ENCODE measurements at places on chromosomes 7 and 10.

- DNase-seq: no peak
Measured at GRCh38 chr7:125255810-125256209, 326.2 kb upstream of the POT1 start.

DNA sequence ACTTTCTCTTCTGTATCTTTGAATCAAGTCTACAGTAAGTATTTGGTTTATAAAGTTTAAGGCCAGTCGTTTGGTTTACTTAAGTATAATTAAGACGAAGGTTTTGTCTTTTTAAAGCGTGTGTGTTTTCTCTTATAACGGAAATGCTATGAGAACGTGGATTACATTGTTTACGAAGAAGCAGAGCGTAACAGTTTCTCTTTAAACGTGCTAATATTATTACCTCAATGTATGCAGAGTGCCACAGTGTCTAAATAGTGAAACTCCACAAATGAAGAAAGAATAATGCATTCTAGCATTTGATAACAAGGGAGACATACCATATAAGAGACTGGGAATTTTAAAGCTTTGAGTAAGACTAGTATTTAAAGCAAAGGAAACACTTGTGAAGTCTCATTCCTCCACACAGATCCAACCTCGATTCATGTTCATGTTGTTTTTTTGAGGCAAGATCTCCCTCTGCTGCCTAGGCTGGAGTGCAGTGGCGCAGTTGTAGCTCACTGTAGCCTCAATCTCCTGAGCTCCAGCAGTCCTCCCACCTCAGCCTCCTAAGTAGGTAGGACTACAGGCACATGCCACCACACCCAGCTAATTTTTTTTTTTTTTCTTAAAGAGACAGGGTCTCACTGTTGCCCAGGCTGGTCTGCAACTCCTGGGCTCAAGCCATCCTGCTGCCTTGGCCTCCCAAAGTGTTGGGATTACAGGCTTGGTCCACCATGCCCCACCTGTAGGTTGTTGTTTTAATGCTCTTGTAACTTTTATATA is 75.1 kb downstream of the ANKRD61 start:
- DNase-seq: peak; percentile 18

DNA sequence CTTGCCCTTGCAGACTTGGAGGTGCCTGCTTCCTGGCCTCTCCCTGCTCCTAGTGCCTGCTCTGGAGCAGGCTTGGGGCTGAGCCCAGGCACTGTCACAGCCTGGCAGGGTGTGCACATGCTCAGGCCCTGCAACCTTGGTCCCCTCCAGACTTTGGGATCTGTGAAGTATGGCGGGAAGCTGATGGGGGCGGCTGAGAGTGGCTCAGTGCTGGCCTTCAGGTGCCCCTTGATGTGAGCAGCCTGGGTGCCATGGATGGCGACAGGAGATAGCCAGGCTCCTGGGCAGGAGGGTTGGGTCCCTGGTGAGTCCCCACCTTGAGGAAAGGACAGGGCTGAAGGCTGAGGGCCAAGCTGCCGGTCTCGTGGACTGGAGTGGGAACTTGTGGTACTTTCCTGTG is 700.4 kb upstream of the KCND2 start:
- no peak for DNase-seq

GRCh38 chr10:77605466-77605865 is 32.1 kb downstream of the KCNMA1 start:
- DNase-seq: no peak

Measured in activated T-cell treated with anti-CD3 and anti-CD28 coated beads for 48 hours (primary cell).